ENCODE measurements at places on chromosomes 12 and 14.
A peak's percentile ranks its signal among the peaks of the same experiment; 100 is the strongest.

DNA sequence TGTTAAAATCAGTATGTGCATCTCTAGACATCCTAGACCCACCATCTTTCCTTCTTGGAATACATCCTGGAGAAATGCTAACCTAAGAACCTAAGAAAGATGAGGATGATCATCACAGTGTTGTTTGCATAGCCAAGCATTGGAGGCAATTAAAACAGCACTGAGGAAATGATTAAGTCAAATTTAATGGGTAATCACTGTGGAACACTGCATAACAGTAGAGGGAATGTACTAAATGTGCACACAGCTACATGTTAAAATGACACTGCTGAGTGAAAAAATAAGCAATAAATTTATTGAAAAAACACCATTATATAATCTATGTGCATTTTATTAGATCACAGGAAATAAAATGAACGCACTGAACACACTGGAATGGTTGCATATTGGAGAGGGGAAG, 987.1 kb upstream of the SEL1L start:
- no peak for DNase-seq

GRCh38 chr14:31582836-31583452, 21.7 kb downstream of the NUBPL start:
- no peak for DNase-seq

- peak; percentile 47 for DNase-seq
Observed at GRCh38 chr12:46267825-46268582, 839 bp downstream of the SLC38A1 start.

DNA sequence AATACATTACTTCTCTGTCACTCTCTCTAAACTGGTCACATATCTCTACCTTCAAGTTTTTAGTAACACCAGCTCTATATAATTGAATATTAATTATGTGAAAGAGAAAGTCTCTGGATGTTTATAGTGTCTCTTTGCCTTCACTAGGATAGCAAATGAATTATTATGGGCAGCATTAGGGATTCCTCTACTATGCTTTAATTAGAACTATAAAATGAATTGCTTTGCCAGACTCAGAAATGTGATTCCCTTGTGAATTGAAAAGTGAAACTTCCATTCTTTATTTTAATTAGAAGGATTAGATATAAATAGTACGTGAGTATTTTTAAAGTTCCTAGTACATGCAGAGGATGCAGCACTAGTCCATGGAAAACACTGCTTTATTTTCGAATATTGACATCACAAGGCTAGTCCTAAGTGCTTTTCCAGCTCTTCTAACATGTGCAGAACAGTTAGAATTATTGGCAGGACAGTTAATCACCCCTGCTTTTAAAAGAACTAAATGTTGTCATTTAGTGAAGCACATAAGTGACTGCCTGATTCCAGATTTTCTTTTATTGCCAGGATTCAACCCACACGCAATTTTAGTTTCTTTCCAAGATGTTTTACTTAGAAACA, 23.0 kb upstream of the REP15 start:
- DNase-seq = no peak

GRCh38 chr14:66444271-66444927, 41.8 kb upstream of the CCDC196 start:
- DNase-seq = no peak

- DNase-seq = no peak
Observed at GRCh38 chr14:68927956-68928675, 51.0 kb downstream of the ACTN1 start.

- no peak for DNase-seq
Observed at GRCh38 chr12:67633708-67634107, 14.8 kb upstream of the DYRK2 start.

GRCh38 chr14:73463411-73463810, 5.1 kb upstream of the NUMB start:
- peak; percentile 94 for DNase-seq

DNA sequence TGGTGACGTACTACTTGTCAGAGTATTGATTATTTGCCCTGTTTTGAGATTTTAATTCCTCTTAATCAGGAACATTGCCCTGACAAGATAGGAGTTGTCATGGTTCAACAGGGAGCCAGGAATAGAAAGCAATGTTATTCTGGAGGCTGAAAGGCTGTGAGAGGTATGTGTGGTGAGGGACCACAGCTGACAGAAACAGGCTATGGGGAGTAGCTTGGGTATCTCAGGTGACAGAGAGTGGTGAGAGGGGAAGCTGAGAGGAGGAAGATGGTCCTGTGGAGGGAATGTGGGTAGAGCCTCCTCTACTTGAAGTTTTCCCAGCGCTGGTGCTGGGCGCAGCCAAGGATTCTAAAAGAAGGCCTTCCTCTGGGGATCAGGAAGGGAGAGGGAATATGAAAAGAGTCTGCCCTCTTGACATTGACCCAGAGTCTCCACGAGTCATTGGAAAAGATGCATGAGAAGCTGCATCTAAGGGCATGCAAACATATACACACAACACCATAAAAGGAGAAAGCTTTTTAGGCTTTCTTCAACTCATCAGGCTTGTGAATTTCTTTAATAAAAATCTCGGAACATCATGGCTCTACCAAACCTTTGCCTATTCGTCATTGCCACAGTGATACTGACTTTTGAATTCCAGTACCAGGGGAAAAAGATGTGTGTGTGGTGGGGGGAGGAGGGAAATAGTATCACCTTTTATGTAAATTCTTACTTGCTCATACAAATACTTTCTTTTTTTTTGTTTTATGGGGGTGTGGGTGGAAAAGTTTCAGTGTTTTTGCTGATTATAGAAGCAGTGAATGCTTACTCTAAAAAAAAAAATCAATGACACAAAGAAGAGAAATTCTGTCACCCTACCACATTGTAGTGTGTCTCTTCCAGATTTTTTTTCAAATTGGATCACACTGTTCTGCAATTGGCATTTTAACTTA, 39.9 kb upstream of the DHRS7 start:
- no peak for DNase-seq

- peak; percentile 25 for DNase-seq
Observed at GRCh38 chr14:86221000-86221399, 691.1 kb downstream of the FLRT2 start.

DNA sequence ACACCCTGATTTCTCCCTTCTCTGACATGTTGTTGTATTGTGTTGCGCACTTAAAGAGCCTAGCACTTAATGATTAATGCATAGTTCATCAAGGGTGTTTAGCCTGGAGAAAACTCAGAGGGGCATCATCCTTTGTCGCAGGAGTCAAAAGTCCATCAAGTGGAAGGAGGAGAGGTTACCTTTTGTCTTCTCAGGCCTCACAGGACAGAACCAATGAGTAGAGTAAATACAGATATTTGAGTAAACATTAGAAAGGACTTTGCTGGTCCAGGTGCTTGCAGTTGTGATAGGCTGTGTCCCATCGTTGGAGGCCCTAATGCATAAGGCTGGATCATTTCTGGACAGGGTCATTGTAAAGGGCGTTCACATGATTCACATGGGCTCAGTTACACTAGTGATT, 430.9 kb downstream of the PCNX1 start:
- no peak for DNase-seq

DNA sequence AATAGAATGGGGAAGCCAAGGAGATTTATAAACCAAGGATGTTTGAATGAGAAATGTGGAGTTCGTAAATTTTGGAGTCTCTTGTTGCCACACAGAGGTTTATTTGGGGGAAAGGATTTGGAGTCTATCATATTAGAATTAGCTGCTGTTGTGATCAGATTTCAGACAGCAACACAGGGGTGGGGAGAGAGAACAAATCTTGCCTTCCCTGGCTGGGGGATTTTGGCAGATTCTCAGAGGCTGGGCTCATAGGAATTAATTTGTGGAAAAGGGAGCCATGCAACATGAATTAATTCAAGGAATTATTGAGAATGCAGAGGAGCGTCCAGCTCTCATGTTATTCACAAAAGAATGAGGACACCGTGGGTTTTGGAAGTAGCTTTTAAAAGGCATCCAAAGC, 73.9 kb upstream of the PRMT8 start:
- no peak for DNase-seq

DNA sequence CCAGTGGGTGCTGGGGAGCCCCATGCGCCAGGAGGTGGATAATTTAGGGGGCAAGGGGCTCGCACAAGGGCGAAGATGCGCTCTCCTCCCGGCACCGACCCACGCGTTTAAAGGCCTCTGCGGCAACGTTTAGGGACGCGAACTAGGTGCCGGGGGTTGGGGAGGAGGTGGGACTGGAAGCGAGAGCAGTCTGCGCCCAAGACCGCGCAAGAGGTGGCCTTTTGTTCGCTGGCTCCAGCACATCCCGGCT, 1.3 kb downstream of the SLC38A1 start:
- no peak for DNase-seq

DNA sequence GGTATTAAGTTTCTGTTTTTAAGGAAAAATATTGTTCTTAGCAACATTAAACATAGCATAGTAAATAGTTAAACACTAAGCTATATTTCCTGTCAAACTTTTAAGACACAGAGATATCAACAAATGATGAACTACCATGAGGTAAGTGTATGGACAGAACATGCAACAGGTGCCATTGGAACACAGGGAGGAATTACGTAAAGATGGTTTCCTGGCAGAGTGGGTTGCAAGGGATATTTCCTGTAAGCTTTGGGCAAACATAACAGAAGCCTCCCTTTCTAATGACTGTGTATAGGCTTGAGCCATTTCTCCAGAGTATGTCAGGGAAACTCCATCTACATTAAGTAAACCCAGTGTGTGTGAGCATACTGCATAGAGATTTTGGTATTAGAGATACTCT, 31.7 kb upstream of the HELB start:
- DNase-seq = no peak

- DNase-seq = peak; percentile 93
Observed at GRCh38 chr14:22836301-22837113, at the start of gene MMP14. TSS of gene MMP14 (plus strand) at chr14:22836585. CDS start at chr14:22836818, 233 bp downstream.

GRCh38 chr14:106790189-106791036, 1264.0 kb downstream of the TMEM121 start:
- DNase-seq = no peak

DNA sequence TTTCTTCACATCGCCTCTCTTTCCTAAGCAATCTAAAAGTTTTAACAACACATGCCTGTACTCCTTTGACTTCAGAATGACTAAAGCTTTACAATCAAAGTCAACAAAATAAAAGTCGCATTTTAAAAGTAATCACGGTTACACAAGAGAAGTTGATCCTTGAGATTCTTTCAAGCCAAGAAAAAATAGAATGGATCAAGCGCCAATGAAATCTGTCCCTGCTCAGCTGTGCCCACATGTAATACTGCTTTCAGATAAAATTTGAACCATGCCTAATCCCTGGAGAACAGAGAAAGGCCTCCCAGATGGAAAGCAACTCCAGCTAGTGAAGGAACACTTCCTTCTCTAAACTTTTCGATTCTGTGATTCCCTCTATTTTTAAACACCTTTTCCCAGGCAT, 113.1 kb downstream of the FBXL14 start:
- DNase-seq = no peak

GRCh38 chr12:45907955-45908354, 82.4 kb downstream of the SCAF11 start:
- DNase-seq = no peak

DNA sequence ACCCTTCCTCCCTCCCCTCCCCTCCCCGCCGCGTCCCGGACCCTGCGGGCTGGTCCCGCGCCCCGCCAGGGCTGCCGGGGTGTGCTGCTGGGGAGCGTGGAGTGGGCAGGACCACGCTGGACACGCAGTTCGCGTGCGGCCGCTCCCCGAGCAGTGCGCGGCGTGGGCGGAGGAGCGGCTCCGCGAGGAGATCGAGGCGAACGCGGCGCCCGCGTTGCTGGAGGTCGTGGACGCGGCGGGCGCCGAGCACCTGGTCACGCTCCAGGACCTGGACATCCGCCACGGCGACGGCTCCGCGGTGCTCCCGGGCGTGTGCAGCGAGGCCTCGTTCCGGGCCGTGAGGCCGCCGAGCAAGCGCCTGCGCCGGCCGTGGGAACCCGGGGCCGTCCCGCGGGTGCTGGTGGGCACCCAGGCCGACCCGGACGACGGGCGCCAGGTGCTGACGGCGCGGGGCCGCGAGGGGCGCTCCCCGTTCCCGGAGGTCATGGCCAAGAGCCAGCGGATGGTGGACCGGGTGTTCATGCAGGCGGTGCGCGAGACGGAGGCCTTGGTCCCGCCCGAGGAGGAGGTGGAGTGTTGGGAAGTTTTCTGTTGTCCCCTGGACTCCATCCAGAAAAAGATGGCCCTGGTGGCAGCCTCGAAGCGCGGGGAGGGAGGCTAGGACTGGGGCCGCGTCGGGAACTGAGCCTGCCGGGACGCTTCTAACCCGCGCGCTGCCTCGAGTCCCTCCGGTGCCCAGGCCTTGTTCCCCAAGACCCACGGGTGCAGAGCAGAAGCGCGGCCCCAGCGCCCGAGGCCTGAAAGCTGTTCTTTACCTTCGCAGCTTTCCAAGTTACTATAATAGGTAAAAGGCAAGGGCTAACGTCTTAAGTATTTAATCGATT, 54.7 kb upstream of the EIF5 start:
- no peak for DNase-seq

- DNase-seq = no peak
Observed at GRCh38 chr12:56781726-56782125, 18.6 kb downstream of the HSD17B6 start.

- no peak for DNase-seq
Observed at GRCh38 chr12:268483-268840, 5.8 kb upstream of the SLC6A13 start.

- no peak for DNase-seq
Observed at GRCh38 chr14:61326146-61326545, 4.8 kb downstream of the PRKCH start.

DNA sequence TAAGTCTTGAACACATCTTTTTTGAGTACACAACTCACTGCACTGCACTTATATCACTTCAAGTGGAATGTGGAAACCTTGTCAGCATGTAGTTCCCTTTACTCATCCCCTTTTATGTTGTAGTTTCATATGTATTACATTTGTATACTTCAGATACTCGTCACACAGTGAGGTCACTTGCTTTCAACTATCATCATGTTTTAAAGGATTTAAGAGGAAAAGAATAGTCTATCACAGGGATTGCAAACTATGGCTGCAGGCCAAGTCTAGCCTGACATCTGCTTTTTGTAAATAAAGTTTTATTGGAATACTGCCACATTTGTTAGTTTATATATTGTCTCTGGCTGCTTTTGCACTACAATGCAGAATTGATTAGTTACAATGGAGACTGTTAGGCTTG, 24.3 kb downstream of the CNOT2 start:
- DNase-seq = peak; percentile 64

GRCh38 chr12:97754306-97754705, 291.7 kb downstream of the RMST start:
- DNase-seq = no peak

DNA sequence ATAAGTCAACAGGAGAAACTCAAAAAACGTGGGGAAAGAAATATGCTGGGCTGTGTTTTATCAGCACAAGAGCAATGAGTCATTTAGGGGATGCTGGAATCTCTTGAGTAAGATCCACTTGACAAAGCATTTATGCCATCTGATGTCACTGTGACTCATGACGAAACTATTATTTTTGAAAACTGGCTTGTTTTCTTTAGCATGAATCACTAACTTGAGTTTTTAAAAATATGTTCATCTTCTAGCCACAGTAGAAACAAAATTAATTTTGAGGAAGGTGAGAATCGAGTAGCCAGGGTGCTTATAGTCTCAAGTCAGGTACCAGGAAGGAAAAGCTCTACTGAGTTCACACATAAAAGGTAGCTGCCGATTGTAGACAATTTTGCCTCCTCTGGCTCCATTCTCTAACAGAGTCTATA, 456.2 kb upstream of the MGAT4C start:
- peak; percentile 99 for DNase-seq

GRCh38 chr12:14068961-14069360, 87.6 kb upstream of the GRIN2B start:
- DNase-seq = no peak

Measured in fibroblast of skin of right biceps (primary cell).